ENCODE measurements at places on chromosomes 2 and 18.

DNA sequence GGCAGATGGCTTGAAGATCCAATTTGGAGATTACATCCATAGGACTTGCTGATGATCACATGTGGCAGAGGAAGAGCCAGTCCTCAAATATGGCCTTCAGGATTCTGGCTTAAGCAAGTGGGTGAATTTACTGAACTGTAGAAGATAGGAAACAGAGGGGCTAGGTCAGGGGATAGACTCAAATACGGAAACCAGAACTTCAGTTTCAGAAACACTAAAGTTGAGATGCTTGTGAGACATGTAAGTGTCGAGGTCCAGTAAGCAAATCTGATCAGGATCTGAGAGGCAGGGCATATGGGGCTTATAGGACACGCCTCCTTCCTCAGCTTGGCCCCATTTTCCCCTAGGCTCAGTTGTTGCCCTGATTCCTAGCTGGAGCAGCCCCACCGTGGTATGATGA is 107.7 kb downstream of the LBH start:
- DNase-seq = no peak

- DNase-seq = no peak
Measured at GRCh38 chr2:44869761-44870160, 71.7 kb upstream of the SIX3 start.

- no peak for DNase-seq
Measured at GRCh38 chr18:24558403-24558802, 98.0 kb downstream of the HRH4 start.

- no peak for DNase-seq
Measured at GRCh38 chr2:94762600-94762999, 108.6 kb upstream of the TEKT4 start.

DNA sequence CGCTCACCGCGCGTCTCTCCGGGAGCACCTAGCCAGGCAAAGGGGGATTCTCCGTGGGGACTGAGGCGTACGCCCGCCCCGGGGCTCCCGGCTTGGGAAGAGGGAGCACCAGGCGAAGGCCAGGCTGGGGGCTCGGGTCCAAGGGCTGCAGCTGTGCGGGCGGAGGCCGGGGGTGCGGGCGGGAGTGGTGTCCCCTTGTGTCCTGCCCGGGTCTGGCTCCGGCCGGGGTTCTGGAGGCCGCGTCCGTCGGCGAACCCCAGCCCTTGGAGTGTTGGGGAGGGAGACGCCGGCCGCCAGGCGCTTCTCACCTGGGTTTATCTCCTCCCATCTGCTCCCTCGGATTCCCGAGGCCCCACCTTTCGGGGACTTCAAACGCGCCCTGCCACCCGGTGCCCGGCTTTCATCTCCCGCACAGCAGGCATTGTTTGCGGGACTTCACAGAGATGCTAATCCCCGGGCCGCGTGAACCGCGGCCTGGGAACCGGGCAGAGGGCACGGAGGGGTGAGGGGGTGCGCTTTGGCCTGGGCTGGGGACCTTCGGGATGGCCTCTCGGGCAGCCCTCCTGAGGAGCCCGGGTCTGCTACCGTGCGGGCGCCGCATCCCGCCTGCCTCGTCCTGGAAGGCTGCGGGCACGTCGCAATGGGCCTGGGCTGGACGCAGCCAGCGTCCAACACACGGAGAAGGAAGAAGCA is 5.0 kb upstream of the GBX2 start:
- no peak for DNase-seq

GRCh38 chr2:178105566-178105965 is 6.7 kb upstream of the RBM45 start:
- no peak for DNase-seq

GRCh38 chr2:45813003-45813941 is 161.8 kb downstream of the PRKCE start:
- no peak for DNase-seq

DNA sequence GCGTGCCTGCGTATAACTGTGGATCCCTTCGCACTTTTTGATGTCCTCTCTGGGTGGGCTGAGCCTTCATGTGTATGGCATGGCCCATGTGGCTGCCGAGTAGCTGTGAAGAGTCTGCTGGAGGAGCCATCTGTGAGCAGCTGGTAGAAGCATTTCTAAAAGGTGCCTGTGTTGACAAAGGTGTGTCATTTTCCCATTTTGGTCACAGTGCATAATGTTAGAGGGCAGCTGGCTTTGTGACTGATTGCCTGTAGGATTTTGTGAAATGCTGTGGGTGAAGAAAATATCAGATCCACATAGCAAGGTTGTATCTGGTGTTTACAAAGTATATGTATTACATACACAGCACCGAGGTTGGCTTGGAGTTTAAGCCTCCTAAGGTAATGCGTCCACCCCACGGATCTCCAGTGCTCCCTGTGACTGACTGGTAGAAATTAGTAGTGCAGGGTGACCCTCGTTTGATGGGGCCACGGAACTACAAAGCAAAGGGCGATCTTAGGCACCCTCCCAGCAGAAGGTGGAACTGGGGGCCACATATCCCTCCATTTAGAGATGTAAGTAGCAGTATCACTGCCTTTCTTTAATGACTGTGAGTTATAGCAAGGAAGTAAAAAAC is 16.5 kb downstream of the GATA6 start:
- DNase-seq = no peak

GRCh38 chr18:44835703-44836102 is 155.0 kb downstream of the SETBP1 start:
- DNase-seq = no peak

DNA sequence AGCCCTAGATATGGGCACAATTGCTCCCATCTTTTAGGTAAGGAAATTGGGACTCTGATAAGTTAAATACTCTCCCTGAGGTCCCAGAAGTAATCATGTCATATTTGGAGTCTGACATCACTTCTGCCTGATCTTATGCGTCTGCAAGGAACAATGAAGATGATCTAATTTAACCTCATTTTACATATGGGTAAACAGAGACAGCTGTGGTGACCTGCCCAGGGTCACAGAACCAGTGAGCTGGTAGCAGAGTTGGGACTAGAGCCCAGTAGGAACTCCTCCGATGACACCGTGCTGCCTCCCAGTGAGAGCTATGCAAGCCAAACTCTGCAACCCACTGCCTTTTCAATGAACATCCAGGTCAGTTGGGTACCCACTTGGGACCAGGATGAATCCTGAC is 17.8 kb downstream of the CTAGE1 start:
- no peak for DNase-seq

DNA sequence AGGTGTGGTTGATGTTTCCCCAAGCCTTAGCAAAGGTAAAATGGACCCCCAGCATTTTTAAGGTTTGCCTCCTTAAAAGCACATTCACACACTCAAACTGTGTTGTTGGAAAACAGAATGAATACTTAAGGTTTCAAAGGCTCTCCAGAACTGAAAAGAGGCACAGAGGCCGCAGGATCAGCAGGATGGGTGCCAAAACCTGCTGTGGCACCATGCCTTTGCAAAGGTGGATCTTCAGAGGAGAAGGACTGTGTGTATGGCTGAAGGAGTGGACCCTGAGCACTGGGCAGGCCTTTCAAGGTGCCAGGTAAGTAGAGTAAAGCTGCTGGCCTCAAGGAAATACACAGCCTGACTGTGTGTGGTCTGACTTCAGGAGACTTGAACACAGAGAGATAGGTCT is 127.3 kb downstream of the XRCC5 start:
- no peak for DNase-seq

DNA sequence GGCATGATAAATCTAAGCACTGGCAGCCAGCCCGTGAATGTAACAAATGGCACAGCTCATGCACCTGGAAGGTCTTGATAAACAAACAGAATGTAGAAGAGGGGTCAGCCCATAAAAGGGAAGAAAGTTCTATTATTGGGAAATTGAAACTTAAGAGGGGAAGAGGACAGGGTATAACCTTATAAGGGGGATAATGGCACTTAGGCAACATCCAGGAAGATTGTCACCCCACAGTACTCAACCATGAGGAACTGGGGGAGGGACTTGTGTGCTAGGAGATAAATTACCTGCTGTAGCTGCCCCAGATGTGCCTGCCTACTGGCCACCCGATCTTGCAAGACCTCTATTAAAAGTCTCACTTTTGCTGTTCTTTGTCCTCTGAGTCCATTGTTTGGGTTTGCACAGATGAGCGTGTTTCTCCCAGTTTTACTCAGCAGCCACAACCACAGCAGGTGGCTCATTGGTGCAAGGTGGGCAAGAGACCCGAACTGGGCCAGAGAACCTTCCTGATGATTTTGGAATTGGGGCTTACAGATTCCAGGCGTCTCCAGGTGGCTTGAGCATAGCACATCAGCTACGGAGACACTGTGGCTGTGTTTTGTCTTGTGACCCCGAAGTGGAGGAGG is 79.0 kb upstream of the TAF1B start:
- no peak for DNase-seq

GRCh38 chr2:221624475-221624874 is 52.4 kb upstream of the EPHA4 start:
- no peak for DNase-seq

- no peak for DNase-seq
Measured at GRCh38 chr2:188306271-188306670, 14.6 kb downstream of the GULP1 start.

GRCh38 chr18:3356614-3357013 is 93.4 kb upstream of the TGIF1 start:
- no peak for DNase-seq

All from SK-MEL-5 (cell line).